ENCODE measurements at places on chromosomes 7 and 10.

- DNase-seq: no peak
Observed at GRCh38 chr10:119393421-119393820, 149.1 kb downstream of the RGS10 start.

- DNase-seq: no peak
Observed at GRCh38 chr7:92799446-92800211, 36.7 kb downstream of the CDK6 start.

DNA sequence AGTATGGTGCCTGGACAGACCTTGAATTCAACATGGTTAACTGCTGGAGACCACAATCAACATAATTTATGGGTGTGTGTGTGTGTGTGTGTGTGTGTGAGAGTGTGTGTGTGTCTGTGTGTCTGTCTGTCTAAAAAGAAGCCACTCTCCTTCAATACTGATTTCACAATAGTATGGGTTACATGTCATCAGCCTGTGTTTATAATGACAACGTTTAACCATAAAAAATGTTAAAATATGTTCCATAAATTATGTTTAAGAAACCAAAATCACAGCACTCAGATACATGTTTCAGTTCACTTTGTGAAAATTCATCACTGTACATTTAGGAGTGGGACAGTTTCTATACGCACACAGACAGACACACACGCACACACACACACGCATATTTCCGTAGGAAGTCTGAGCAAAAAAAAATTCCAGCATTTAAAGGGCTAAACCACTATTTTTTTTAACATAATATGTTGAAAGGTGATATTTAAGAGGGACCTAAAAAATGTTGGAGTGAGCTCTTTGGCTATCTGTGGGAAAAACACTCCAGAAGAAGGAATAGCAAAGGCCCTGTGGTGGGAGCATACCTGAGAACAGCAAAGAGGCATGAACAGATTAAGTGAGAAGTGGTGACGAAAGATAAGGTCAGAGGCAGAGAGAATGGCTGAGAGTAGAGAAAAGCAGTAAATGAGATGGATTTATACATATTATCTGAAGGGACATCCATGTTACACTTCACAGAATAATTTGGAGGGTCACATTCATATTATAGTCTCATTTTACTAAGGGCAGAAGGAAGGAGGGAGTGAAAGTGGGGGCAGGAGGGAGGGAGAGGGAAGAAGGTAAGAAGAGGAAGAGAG is 10.9 kb downstream of the PDZD8 start:
- no peak for DNase-seq

DNA sequence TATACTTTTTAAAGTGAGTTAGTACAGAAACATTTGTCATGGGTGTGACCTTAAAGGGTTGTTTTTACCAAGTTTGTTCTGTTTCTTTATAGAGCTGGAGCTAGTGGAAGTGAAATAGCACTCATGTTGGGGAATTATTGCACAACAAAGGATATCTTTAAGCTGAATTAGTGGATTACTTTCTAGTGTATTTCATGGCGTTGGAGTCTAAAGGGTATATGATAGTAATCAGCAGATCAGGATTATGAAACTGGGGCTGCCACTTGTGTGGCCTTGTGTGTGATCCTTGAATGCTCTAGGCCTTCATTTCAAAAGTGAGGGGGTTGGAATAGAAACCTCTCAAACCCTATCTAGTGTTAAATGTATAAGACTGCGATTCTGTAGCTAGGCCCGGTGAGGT is 123.6 kb downstream of the LYZL1 start:
- DNase-seq: no peak

DNA sequence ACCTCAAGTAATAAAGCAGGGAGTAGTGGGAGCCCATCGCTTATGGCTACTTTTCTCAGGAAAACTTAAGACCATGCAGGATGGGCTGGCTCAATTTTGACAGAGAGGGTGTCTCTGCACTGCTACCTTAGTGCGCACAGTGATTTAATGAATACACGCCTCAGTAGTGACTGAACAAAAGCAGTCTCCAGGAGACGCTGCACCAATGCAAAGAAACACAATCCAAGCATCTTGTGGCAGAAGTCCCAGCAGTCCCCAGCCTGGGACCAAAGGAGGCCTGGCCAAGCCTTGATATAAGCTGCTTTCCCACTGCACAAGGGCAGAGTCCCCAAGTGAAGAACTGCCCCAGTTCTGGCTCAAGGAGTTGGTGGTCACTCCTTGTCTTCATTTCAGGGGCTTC is 368.9 kb downstream of the KCNMA1 start:
- DNase-seq: no peak

DNA sequence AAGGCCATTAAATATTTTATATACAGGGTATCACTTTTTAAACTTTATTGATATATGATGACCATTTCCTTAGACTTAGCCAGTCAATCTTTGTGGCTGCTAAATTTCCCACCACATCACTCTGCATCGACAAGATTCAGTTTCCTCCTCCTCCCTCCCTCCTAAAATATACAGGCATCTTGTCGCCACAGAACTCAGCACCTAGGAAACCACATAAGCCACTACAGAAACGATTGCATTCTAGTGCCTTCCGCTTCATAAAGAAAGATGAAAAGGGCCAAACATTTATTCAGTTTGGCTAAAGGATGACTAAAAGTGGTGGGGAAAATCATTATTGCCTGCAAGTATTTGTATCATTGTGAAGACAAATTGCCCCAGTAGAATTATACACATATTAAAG is 30.7 kb downstream of the ERCC6 start:
- peak; percentile 1 for DNase-seq

- DNase-seq: peak; percentile 41
Observed at GRCh38 chr7:130486114-130486953, 5.6 kb upstream of the MEST start.
